CD4-positive, alpha-beta T cell treated with Interferon alpha-2 for 1 hour (primary cell): ENCODE measurements at places on chromosomes 16 and 17.
A peak's percentile ranks its signal among the peaks of the same experiment; 100 is the strongest.

DNA sequence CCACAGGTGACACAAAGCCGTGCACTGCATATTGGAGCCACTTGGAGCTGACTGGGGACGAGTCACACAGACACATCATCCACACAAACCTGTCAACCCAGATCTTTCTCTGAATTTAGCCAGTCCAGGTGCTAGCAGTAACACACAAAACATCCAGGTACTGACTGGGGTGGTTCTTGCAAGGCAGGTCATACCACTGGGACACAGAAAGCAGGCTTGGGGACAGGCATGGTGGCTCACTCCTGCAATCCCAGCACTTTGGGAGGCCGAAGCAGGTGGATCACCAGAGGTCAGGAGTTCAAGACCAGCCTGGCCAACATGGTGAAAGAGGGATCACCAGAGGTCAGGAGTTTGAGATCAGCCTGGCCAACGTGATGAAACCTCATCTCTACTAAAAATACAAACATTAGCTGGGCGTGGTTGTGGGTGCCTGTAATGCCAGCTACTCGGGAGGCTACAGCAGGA, 14.9 kb downstream of the ENPP7 start:
- DNase-seq: no peak

DNA sequence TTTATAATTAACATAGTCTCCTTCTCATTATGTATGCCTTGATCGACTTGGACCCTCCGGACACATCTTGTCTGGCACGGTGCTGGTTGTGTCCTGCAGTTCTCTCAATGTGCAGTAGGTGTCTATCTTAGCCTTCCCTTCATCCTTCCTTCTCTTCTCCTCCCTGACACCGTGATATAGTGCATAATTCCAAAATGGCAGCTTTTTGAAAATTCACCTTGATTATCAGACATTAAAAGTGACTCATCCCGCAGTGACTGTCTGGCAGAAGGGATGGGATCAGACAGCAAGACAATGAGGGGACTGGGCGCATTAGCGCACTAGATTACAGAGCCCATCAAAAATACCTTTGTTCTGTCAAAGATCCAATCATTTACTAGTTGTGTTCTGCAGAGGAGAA, 70.0 kb upstream of the PMFBP1 start:
- no peak for DNase-seq

DNA sequence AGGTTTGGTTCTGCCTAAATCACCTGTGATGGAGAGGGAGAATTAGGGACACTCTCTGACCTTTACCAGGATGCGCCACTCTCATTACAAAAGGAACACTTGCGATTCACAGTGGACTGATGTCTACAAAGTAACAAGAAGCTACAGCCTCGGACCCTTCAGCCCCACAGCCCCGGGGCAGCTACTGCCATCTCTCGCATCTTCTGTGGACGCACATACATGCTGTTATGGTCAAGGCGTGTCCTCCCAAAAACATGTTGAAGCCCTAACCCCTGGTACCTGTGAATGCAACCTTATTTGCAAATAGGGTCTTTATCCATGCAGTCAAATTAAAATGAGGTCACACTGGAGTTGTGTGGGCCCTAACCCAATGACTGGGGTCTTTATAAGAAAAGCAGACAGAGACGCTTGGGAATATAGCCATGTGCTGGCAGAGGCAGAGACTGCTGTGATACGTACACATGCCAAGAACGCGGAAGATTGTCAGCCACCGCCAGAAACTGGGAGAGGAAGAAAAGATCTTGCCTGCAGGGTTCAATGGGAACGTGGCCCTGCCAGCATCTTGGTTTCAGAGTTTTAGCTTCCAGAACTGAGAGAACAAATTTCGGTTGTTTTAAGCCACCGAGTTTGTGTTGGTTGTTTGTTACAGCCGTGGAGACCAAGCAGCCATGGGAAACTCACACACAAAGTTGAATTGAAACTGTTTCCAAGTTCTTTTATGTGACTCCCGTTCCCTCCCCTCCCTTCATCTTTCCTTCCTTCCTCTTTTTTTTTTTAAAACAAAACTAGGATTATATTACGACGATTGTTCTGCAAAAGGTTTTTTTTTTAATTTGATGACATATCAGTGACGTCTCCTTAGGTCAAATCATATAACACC, 23.1 kb downstream of the ATP2C2 start:
- DNase-seq: no peak

GRCh38 chr17:56114469-56114868, 38.8 kb upstream of the ANKFN1 start:
- DNase-seq: no peak

DNA sequence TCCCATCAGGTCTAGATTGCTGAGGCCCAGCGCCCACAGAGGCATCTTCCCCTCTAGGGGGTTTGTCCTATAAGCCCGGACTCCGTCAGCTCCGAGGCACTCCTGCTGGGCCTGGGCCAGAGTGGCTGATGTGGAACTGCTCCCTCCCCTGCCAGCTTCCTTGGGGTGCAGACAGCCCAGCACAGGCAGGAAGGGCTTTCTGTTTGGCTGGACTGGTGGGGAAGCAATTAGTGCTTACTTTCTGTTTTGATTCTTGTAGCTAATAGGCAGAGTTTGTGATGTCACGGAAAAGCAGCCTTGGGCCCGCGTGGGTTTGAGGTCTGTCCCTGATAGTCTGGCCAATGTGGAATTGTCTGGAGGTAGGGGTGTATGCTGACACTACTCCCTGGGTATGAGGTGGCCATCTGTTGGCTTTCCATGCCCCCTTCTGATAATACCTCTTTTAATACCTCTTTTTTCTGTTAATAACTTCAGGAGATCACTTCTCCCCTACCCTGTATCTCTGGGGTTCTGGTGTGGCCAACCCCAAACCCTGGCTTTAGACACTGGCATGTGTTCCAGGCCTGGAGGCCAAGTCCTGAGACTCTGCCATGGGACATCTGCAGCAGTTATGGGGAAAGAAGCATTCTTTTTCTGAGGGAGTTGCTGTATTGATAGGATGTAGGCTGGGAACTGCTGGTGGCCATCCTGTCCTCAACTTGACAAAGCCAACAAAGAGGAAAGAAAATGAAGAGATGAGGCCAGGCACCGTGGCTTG, 190.9 kb downstream of the RAB11FIP4 start:
- peak; percentile 24 for DNase-seq

GRCh38 chr17:81465910-81466309, 46.7 kb downstream of the ACTG1 start:
- DNase-seq: no peak

- DNase-seq: no peak
Observed at GRCh38 chr17:80191865-80192661, 22.2 kb downstream of the CARD14 start.

- no peak for DNase-seq
Observed at GRCh38 chr16:67387479-67388079, 5.7 kb downstream of the TPPP3 start.

GRCh38 chr17:69480245-69480644, 65.7 kb downstream of the MAP2K6 start:
- no peak for DNase-seq

GRCh38 chr16:83887080-83887479, 11.8 kb upstream of the MLYCD start:
- DNase-seq: no peak

GRCh38 chr16:67277294-67277998, 1.9 kb upstream of the PLEKHG4 start:
- no peak for DNase-seq

GRCh38 chr16:24991349-24991748, 23.8 kb downstream of the ARHGAP17 start:
- no peak for DNase-seq

- DNase-seq: peak; percentile 62
Observed at GRCh38 chr17:82200743-82201497, 11.7 kb downstream of the CCDC57 start.

- DNase-seq: no peak
Observed at GRCh38 chr17:68577497-68577821, 23.7 kb downstream of the FAM20A start.

GRCh38 chr16:27911486-27911885, 152.0 kb downstream of the GSG1L start:
- no peak for DNase-seq

GRCh38 chr17:48062273-48062672, 14.1 kb downstream of the NFE2L1 start:
- DNase-seq: no peak

DNA sequence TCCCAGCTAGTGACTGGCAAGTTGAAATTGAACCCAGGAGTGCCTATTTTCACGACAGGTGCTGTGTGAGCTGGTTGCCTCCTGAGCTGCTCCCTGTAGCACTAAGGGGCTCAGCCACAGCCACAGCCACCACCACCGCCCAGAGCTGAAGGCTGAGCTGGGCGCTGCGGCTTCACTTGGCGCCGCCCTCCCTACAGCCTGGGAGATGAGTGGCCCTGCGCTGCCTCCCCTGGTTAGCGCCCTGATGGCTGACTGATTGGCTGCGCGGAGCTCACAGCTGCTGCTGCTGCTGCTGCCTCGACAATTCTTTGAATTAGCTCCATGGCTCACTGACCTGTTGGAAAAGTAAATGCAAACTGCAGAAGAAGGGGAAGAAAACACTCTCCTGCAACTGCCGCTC, 91.8 kb upstream of the TMEM132E start:
- DNase-seq: no peak

DNA sequence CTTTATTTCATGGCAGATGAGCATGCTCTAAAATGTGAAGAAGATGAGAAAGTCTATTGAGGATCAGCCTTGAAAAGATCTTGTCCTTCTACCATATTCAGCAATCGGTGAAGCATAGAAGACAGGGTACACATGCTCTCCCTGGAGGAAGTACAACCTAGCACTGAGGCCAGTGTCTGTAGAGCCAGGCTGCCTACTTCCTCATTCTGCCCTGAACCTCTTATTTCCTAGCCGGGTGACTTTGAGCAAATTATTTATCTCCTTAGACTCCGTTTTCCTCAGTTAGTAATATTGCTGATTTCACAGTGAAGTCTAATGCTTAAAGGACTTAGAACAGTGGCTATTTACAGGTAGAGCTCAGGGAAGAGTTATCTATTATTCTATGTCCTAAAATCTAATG, 58.4 kb downstream of the TMEM100 start:
- DNase-seq: peak; percentile 46

- DNase-seq: peak; percentile 61
Observed at GRCh38 chr17:44220213-44221083, 973 bp upstream of the UBTF start.

DNA sequence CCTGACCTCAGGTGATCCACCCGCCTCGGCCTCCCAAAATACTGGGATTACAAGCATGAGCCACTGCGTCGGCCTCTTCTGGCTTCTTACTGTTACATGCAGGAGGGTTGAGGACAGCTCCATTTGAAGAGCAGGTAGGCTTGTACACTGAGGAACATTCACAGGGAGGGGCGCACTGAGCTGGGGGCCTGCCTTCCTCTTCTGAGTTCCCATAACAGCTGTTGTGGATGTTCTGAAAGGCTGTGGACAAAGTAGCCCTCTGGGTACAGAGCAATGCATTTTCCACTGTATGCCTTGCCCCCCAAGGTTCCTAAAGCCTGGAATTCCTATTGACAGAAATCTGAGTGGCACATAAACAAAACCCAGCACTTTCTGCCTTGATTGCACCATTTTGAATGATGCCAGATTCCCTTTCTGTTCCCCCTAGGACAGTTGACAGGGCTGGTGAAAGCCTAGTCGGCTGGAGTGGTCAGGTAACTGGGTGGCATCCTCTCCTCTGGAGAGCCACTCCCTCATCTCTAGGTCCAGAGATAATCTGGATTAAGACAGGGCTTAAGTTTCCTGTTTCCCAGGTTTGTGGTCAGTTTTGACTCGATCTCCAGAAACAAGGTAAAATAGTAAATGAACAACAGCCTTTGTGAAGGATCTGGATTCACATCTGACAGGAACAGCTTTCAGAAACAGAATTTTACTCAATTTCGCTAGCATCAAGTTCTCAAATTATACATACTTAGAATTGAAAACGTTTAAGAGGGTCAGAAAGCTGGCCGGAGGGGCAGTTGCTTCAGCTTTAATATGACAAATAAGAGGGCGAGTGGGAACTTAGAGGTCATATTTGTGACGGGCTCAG, 1.3 kb upstream of the CDK5R1 start:
- no peak for DNase-seq

- DNase-seq: no peak
Observed at GRCh38 chr17:18190628-18191235, 7.1 kb downstream of the ALKBH5 start.

DNA sequence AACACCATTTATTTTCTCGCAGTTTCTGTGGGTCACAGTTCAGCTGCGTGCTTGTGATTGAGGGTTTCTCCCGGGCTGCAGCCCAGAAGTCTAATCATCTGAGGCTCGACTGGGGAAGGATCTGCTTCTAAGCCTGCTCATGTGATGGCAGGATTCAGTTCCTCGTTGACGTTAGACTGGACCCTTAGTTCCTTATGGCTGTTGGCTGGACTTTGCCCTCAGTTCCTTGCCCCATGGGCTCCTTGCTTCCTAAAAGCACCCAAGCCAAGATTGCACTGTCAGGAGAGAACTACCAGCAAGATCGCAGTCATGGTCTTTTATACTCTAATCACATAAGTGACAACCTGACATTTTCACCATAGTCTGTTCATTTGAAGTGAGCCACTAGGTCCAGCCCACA, 250.0 kb downstream of the PRKCA start:
- DNase-seq: no peak

DNA sequence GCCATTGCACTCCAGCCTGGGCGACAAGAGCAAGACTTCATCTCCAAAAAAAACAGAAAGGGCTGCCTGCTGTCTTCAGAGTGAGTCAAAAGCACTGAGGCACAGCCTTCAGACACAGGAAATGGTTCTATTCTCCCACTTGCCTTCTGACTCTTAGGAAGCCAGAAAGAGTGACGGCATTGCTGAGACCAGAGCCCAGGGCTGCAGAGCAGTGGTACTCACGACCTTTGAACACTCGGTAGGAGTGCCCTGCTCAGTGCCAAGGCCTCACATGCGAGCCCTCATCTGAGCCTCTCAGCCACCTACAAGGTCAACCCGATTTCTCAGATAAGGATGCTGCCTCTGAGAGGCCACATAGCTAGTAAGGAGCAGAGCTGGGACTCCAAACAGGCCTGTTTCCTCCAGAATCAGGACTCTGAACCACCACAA, 3.5 kb upstream of the ITGAE start:
- no peak for DNase-seq

GRCh38 chr17:75636381-75637142, 3.3 kb downstream of the SMIM5 start:
- no peak for DNase-seq

GRCh38 chr16:9212621-9213020, 121.2 kb downstream of the HAPSTR1 start:
- DNase-seq: no peak

- DNase-seq: peak; percentile 82
Observed at GRCh38 chr17:4903051-4903818, at the start of gene CHRNE. Gene CHRNE, minus strand, starts transcription at chr17:4903098. Its CDS starts 35 bp downstream, at chr17:4903063.

DNA sequence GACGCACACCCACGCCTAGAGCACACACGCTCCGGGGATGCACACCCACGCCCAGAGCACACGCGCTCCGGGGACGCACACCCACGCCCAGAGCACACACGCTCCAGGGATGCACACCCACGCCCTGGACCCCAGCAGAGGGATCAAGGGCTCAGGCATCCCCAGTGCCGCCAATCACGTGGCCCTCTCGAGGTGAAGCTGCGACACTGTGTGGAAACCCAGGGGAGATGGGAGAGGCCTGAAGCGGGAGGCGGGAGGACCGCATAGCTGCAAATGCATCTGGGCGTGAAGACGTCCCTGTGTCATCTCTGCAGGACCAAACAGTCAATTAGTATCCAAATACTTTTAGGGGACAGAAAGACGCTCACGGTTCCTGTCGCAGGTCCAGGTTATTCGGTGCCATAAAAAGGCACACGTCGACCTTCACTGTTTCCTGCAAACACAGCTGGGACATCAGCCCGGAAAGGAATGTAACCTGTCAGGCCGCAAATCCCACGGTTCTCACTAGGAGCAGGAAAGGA, 56.4 kb downstream of the TBC1D16 start:
- no peak for DNase-seq

GRCh38 chr16:76856112-76856511, 334.9 kb upstream of the MON1B start:
- DNase-seq: no peak
